Stimulated activated CD4-positive, alpha-beta T cell treated with anti-CD3 and anti-CD28 coated beads, Interleukin-12 subunit alpha, Interleukin-12 subunit beta, amount 100 ng/mL, for 48 hours (primary cell): ENCODE measurements at places on chromosomes 16 and 17.

GRCh38 chr17:74097450-74098135 lies 105.9 kb upstream of the RPL38 start:
- no peak for DNase-seq

DNA sequence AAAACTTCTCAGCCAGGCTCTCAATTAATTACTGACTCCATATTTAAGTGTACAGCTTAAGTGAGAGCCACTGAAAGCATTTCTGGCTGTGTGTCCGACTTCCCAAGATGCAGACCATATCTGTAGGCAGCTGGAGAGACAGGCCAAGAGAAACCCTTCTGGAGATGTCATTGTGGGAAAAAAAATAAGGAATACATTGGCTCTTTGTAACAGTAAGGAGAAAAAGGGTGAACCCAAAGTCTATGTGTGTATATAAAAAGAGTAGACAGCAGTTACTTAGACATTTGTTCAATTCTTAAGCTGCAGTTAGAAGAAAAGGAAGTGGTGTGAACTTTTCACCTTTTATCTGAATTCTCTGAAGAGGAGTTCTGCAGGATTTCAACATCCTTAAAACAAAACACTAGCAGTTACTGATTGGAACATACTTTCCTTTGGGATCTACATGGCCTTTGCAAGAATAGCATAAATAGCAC lies 21.7 kb downstream of the FAM117A start:
- no peak for DNase-seq

GRCh38 chr17:82863941-82864712 lies 24.3 kb upstream of the ZNF750 start:
- DNase-seq = peak; percentile 73

DNA sequence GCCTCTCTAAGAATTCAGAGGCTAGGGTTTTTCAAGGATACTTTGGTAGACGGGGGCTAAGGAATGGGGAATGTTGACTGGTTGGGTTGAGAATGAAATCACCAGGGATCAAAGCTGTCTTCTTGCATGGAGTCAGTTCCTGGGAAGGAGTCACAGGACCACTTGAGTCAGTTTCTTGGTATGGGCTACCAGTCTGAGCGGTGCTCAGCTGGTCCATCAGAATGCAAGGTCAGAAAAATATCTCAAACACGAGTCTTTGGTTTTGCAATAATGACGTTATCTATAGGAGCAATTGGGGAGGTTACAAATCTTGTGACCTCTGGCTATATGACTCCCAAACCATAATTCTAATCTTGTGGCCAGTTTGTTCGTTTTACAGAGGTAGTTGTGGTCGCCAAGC lies 18.4 kb downstream of the CHD9NB start:
- DNase-seq = no peak

- DNase-seq = no peak
These were observed 153.4 kb upstream of the PLCG2 start for GRCh38 chr16:81625544-81626153.

DNA sequence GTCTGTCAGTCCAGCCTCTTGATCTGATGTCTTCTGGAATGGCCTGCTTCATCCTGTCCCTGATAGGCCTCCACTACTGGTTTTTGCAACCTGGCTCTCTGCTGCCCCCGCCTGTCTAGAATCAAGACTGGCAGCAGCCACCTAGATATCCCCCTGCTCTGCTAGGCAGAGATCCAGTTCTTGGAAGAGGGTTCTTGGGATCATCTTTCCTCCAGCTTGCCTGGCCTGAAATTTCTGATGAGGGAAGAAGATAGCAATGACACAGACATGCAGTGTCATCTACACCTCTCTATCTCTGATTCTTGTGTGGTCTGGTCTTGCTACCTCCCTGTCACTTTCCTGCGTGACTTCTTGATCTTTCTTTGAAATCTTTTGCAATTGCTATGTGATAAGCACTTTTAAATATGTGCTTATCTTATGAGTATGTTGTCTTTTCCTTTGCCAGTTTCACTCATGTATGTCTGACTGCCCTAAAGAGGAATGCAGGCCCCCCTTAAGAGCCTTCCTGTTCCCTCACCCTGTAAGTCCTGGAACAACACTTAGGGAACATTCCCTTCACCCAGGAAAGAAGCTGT lies 20.3 kb upstream of the NFATC3 start:
- peak; percentile 68 for DNase-seq

GRCh38 chr16:27408602-27409031 lies 6.6 kb downstream of the IL21R start:
- DNase-seq = no peak

DNA sequence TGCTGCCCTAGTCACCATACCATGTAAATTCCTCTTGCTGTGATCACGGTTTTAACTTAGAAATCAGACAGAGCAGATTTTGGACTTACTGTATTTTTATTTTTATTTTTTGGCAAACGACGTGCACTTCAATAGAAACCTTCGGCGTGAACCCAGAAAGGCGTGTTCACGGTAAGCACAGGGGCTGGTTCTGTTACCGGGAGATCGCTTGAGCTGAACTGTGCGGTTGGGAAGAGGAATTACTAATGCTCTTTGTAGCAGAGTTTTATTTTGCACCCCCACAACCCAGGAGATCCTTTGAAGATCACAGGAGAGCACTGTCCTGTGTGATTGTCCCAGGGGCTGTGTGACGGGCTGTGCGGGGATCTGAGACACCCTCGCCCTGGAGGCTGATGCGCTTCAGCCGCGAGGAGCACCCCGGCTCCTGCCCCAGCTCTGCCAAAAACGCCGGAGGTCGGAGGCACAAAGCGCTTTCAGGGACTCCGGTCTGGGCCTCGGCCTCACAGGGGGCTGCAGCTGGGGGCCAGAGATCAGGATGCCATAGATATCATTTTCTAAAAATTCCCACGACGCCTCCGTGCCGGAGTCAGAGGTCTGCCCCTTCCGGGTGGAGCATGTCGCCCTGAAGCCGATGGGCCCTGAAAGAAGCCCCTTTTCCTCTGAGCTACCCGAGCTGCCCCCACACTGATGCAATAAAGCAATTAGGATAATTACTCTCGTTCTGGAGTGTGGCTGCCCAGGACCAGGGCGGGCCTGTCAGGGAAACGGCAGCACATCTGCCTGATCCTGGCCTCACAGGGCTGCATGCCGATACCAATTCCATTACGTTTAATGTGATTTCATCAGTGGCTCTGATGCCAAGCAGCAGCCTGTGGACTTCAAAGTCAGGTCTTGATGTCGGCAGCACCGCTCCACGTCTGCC lies 71.8 kb downstream of the LMF1 start:
- no peak for DNase-seq
